H1 (cell line): ENCODE measurements at places on chromosomes 12 and 14.

GRCh38 chr14:21891921-21892320, 218.3 kb upstream of the OR4E1 start:
- no peak overlapping the region for H3K27ac ChIP-seq
- H3K4me1 ChIP-seq: no peaks in the 10 kb centered on the region
- no peak overlapping the region for H3K4me3 ChIP-seq
- no peaks in the 10 kb centered on the region for H3K36me3 ChIP-seq

DNA sequence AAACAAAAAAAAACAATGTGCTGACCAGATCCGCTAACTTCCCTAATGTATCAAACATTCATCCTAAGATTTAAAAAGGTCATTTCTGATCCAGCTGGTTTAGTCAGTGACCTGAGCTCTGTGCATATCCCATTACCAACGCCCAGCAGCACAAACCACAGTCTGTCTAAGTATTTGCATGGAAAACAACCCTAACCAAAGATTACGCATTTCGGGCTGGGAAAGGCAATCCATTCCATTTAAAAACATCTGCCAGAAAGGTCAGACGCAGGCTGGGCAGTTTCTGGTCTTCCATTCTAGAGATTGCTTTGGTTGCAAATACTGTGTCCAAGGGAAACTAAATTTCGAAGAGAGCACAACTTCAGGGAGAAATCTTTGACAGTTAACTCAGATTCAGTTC, 234.9 kb downstream of the FLRT2 start:
- H3K4me3 ChIP-seq: no peak overlapping the region
- DNase-seq: no peak
- H3K4me1 ChIP-seq: no peaks in the 10 kb centered on the region
- H3K27ac ChIP-seq: no peak overlapping the region
- H3K36me3 ChIP-seq: no peaks in the 10 kb centered on the region

- H3K4me1 ChIP-seq: no peaks in the 10 kb centered on the region
- no peak overlapping the region for H3K27ac ChIP-seq
- no peak for DNase-seq
- H3K36me3 ChIP-seq: no peaks in the 10 kb centered on the region
- no peak overlapping the region for H3K4me3 ChIP-seq
Measured at GRCh38 chr14:54446161-54446693, 5.1 kb upstream of the CNIH1 start.

GRCh38 chr12:87828382-87828973, 200.7 kb downstream of the C12orf50 start:
- H3K4me1 ChIP-seq: no peaks in the 10 kb centered on the region
- no peak for DNase-seq
- H3K27me3 ChIP-seq: no peaks in the 10 kb centered on the region
- H3K4me3 ChIP-seq: no peak overlapping the region
- no peak overlapping the region for H3K27ac ChIP-seq

DNA sequence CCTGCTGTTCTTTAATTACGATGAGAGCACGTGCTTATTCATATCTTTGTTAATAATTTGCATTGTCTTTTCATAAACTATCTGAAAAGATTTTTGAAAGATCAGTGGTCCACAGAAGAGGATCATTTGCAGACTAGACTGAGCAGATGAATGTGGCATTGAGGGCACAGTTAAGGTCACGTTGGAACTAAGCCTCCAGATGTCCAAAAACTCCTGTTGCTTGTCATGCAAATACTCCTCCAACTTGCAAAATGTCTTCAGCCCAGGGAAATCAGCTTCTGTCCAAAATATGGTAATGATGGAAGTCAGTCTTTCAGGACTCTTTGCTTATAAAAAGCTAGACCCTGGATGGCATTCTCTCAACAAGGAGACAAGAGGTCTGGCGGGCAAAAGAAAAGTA, 201.6 kb upstream of the TMEM260 start:
- no peaks in the 10 kb centered on the region for H3K36me3 ChIP-seq
- no peak overlapping the region for H3K4me3 ChIP-seq
- H3K4me1 ChIP-seq: no peaks in the 10 kb centered on the region
- no peak for DNase-seq

- H3K4me3 ChIP-seq: no peak overlapping the region
- H3K27me3 ChIP-seq: no peaks in the 10 kb centered on the region
- no peaks in the 10 kb centered on the region for H3K36me3 ChIP-seq
- DNase-seq: no peak
- no peak overlapping the region for H3K27ac ChIP-seq
Measured at GRCh38 chr12:118959348-118959747, 22.0 kb upstream of the SRRM4 start.

GRCh38 chr14:99468081-99468480, 12.6 kb downstream of the SETD3 start:
- H3K4me3 ChIP-seq: no peak overlapping the region
- no peaks in the 10 kb centered on the region; the same call in 1 of the 2 replicates for H3K4me1 ChIP-seq
- H3K36me3 ChIP-seq: no peaks in the 10 kb centered on the region
- no peaks in the 10 kb centered on the region for H3K27me3 ChIP-seq

- H3K4me3 ChIP-seq: no peak overlapping the region
- no peak for DNase-seq
- no peak overlapping the region for H3K27ac ChIP-seq
- H3K36me3 ChIP-seq: peaks cover 10% of the 10 kb centered on the region
Measured at GRCh38 chr14:50425816-50426215, 29.1 kb upstream of the CDKL1 start.

GRCh38 chr14:104363891-104364760, 215.4 kb upstream of the C14orf180 start:
- no peaks in the 10 kb centered on the region for H3K36me3 ChIP-seq
- no peak for DNase-seq
- no peaks in the 10 kb centered on the region for H3K27me3 ChIP-seq
- no peak overlapping the region for H3K27ac ChIP-seq

GRCh38 chr12:69475237-69475975, 5.2 kb downstream of the FRS2 start:
- no peak overlapping the region for H3K4me3 ChIP-seq
- no peak for DNase-seq
- H3K36me3 ChIP-seq: no peaks in the 10 kb centered on the region
- H3K27ac ChIP-seq: no peak overlapping the region
- no peaks in the 10 kb centered on the region for H3K27me3 ChIP-seq
- peaks cover 5% of the 10 kb centered on the region; the same call in 1 of the 2 replicates for H3K4me1 ChIP-seq

- H3K27me3 ChIP-seq: no peaks in the 10 kb centered on the region
- no peak overlapping the region for H3K27ac ChIP-seq
- DNase-seq: no peak
- no peaks in the 10 kb centered on the region for H3K36me3 ChIP-seq
- H3K4me3 ChIP-seq: no peak overlapping the region
Measured at GRCh38 chr14:69928111-69928523, 48.9 kb downstream of the SMOC1 start.

DNA sequence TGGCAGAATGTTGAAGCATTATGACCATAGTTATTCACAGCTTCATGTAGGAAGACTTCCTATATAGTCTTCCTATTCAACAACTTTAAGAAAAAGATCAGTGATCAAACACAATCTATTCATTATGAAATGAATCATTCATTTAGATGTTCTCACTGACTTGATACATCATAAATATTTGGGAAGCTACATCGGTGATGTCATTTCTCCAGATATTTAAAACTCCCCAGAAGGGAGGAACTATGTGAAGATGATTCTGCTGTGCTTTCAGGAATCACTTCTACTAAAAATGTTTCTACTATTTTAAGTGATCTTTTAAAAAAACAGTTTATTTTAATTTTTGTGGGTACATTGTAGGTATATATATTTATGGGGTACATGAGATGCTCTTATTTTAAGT, 316.4 kb downstream of the BCAT1 start:
- no peak overlapping the region for H3K4me3 ChIP-seq
- H3K36me3 ChIP-seq: no peaks in the 10 kb centered on the region
- H3K27ac ChIP-seq: no peak overlapping the region
- no peaks in the 10 kb centered on the region for H3K27me3 ChIP-seq

- H3K27ac ChIP-seq: no peak overlapping the region
- H3K4me3 ChIP-seq: no peak overlapping the region
- H3K4me1 ChIP-seq: no peaks in the 10 kb centered on the region; the same call in 1 of the 2 replicates
- no peaks in the 10 kb centered on the region for H3K27me3 ChIP-seq
- peaks cover 2% of the 10 kb centered on the region; the same call in 1 of the 2 replicates for H3K36me3 ChIP-seq
Measured at GRCh38 chr12:123715195-123715594, 3.0 kb downstream of the ATP6V0A2 start.

DNA sequence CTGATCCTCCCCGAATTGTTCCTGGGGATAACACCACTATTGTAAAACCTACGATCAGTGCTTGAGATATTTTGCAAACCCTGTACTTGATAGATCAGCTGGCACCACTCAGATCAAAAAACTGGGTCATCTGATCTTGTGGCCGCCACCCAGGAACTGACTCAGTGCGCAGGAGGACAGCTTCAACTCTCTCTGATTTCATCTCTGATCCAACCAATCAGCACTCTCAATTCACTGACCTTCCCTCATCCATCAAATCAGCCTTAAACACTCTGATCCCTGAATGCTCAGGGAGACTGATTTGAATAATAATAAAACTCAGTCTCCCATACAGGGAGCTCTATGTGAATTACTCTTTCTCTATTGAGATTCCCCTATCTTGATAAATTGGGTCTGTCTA, 4.2 kb upstream of the XPOT start:
- no peaks in the 10 kb centered on the region for H3K36me3 ChIP-seq
- no peak overlapping the region for H3K27ac ChIP-seq
- DNase-seq: no peak
- H3K4me1 ChIP-seq: no peaks in the 10 kb centered on the region

DNA sequence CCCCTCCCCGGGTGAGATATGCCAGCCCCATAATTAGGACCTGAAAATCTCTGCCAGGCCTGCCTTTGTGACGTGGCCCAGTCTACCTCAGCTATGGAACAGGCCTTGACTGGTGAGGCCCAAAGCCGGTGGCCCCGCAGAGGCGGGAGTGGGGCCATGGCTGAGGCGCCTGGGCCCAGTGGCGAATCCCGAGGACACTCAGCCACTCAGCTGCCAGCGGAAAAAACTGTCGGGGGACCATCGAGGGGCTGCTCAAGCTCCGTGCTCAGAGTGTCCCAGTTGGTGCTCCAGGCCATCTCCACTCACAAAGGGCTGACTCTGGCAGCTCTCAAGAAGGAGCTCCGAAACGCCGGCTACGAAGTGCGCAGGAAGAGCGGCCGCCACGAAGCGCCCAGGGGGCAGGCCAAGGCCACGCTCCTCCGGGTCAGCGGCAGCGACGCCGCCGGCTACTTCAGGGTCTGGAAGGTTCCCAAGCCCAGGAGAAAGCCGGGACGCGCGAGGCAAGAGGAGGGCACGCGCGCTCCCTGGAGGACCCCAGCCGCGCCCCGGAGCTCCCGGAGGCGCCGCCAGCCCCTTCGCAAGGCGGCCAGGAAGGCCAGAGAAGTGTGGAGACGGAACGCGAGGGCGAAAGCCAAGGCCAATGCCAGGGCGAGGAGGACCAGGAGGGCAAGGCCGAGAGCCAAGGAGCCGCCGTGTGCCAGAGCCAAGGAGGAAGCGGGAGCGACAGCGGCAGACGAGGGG, 21.4 kb downstream of the ZNF641 start:
- no peak overlapping the region for H3K4me3 ChIP-seq
- no peaks in the 10 kb centered on the region for H3K27me3 ChIP-seq
- no peaks in the 10 kb centered on the region for H3K36me3 ChIP-seq
- no peak for DNase-seq
- no peak overlapping the region for H3K27ac ChIP-seq

GRCh38 chr14:80100681-80101080, 110.6 kb downstream of the DIO2 start:
- H3K36me3 ChIP-seq: no peaks in the 10 kb centered on the region
- H3K27ac ChIP-seq: no peak overlapping the region
- no peaks in the 10 kb centered on the region for H3K27me3 ChIP-seq
- no peaks in the 10 kb centered on the region for H3K4me1 ChIP-seq
- no peak overlapping the region for H3K4me3 ChIP-seq

DNA sequence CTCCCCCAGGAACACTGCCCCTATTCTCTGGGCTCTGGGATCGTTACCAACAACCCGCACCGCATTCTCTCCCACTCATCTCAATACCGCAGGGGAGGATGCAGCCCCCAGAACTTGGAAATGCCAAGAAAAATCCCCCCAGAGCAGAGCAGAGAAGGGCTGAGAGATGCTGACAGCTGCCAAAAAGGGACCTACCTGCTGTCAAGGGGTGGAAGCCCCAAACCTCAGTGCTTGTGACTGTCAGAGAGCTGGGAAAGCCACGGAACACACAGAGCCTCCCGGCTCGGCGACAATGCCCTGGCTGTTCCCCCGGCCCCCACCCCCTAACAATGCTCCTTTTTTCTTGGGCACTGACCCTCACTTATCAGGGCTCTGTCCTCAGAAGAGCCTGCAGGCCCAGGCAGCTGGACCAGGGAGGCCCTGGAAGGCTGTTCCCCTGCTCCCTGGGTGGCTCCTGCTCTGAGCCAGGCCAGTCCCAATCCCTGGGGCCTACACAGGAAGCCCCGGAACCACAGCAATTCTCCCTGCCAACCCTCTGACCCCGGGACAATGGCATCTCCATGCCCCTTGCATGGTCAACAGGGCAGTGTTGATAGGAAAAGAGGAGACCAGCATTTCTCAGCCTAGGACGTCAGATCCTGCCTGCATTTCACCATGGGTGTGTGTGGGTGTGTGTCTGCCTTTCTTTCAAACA, 78.9 kb downstream of the ITPK1 start:
- DNase-seq: no peak
- H3K27ac ChIP-seq: 0 out of 2 replicates have a peak overlapping the region, but pooled peaks have one; percentile 41
- peaks cover 26% of the 10 kb centered on the region for H3K4me1 ChIP-seq
- no peaks in the 10 kb centered on the region for H3K27me3 ChIP-seq

GRCh38 chr12:57518920-57519795, 1.2 kb downstream of the DDIT3 start:
- H3K4me3 ChIP-seq: peak overlapping the region; percentile 80
- no peaks in the 10 kb centered on the region for H3K27me3 ChIP-seq
- H3K36me3 ChIP-seq: peaks cover 47% of the 10 kb centered on the region
- DNase-seq: no peak
- H3K4me1 ChIP-seq: peaks cover 17% of the 10 kb centered on the region

DNA sequence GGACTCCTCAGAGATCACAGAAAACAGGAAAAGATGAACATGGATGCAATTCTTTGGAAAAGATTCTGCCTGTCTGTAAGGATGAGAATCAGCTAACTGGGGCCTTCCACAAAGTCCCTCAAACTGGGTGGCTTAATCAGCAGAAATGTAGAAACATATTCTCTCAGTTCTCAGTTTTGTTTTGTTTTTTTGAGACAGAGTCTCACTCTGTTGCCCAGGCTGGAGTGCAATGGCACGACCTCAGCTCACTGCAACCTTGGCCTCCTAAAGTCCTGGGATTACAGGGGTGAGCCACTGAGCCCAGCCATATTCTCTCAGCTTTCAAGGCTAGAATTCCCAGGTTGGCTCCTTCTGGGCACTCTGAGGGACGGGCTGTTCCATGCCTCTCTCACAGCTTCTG, 38.2 kb upstream of the CLIP1 start:
- H3K27ac ChIP-seq: no peak overlapping the region
- H3K36me3 ChIP-seq: no peaks in the 10 kb centered on the region
- H3K4me1 ChIP-seq: no peaks in the 10 kb centered on the region
- DNase-seq: no peak
- no peaks in the 10 kb centered on the region for H3K27me3 ChIP-seq

- H3K36me3 ChIP-seq: no peaks in the 10 kb centered on the region
- H3K4me1 ChIP-seq: no peaks in the 10 kb centered on the region
- no peak for DNase-seq
- H3K27ac ChIP-seq: no peak overlapping the region
- no peak overlapping the region for H3K4me3 ChIP-seq
Measured at GRCh38 chr14:81990312-81990761, 456.7 kb upstream of the SEL1L start.
